ENCODE measurements at places on chromosomes 7 and 10. TPM values are rescaled to one million over a fixed set of nuclear protein-coding genes. Genes with fewer than 3 reads are reported as not detected.
A peak's percentile ranks its signal among the peaks of the same experiment; 100 is the strongest.

Gene CCDC136
- total RNA-seq, result 0.19 TPM

DNA sequence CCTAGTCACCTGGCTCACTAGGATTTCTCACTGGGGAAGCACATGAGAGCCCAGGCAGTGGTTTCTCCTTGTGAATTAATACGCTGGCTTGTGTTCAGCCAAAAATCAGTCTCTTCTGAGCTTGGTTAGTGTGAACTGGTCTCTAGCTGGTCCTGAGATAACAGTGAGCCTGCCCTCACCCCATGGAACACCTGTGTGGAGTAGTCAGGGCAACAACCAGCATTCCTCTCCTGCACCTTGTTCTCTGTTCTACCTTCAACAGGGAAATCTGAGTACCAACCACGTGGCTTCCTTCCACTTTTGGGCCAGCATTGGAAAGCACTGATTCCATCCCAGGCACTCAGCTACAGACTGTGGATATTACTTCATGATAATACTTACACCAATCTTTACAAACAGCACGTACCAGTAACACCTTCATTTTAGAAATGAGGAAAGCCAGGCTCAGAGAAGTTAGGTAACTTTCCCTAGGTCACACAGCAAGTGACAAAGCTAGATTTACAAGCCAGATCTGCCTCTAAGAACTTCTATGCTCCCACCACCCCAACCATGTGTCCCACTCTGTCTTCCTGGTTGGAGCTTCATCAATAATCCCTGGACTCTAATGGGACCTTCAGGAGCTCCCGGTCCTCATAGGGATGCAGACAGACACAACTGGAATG, 106.6 kb downstream of the GRID1 start:
- no peak for DNase-seq

DNA sequence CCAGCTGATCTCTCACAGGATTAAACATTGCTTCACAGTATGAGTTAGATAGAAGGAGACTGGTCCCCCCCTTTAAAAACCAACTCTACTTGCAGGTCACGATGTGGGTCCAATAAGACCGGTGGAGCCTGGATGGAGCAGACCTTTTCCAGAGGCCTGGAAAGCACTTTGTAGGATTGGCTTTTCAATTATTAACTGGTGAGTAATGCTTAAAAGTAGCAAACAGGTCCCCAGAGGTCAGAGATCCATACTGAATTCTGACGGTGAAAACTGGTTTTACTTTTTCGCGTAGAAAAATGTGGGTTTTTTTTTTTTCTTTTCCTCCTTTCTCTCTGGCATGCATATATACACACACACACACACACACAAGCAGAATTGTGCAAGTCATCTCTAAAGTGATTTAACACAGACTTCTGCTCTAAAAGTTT, 74.9 kb upstream of the OGDHL start:
- no peak for DNase-seq

DNA sequence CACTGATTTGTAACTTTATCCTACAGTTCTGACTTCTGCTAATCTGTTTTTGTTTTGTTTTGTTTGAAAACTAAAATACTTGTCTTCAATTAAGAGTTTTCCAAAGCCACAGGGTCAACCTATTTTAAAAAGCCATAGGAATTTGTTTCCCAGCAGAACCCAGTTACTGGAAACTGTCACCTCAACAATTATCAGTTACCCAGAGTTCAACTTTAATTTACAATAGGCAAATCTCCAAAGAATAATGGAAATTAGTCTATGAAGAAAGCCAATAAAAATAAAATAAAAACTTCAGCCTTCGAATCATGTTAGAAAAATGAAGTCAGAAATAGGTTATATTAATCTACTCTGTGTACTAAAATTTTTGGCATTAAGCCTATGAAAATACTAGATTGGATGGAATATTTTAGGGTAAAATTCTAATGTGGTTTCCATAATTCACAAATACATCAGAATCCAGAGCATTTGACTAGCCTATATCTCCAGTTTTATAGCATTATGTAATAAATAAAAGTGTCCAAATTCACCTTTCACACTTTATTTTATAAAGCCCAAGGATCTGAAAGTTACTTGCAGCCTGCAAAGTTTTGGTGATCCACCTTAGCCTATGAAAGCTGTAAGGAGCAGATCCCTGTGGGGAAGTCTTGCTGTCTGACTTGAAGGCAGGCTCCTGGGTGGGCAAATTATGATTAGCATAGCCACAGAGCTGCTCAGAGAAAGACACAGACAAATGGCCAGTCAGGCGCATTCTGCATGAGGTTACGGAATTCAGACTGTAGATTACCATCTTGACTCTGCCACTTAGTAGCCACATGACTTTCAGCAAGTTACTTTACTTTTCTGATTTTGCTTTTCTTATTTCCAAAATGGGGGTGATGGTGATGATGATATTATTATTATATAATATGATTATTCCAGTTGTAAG, 250.0 kb upstream of the HGF start:
- DNase-seq, result no peak

Gene PUS7
- 23.0 TPM for total RNA-seq

GRCh38 chr7:137172105-137172590, 171.4 kb downstream of the PTN start:
- DNase-seq, result no peak

DNA sequence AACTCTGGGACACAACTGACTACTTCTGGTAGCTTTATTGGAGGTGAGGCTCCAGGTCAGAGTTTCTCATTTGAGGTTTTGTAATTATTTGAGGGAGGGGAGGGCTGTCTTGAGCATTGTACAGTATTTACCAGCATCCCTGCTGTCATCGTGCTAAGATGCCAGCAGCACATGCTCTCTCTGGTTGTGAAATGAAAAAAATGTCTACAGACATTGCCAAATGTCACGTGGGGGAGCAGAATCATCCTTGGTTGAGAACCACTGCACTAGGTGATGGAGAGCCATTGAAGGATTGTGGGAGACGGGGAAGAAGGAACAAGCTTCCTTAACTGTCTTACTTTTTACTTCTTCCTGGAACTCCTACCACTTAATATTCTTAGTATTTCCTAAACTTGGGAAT, 5.0 kb downstream of the SEPTIN7 start:
- DNase-seq, result no peak

Gene ZC3HAV1L
- 28.7 TPM for total RNA-seq

GRCh38 chr10:57844387-57844998, 423.2 kb downstream of the IPMK start:
- DNase-seq, result no peak

Gene MEST
- total RNA-seq, result 15.3 TPM

DNA sequence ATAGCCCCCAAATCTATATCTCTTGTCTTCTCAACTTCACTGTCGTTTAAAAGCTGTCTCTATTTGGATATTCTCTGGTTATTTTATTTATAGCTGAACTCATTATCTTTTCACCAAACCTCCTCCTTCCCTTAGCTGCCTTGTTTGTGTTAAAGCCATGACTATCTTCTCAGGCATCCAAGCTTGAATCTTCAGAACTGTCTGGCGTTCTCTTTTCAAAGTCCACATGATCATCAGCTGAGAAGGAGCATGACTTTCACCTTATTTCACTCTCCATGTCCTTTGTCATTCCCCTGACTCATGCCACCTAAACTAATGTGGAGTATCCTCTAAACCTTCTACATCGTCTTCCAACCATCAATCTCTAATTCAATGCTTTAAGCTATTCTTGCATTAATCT, 5.7 kb upstream of the GLCCI1 start:
- no peak for DNase-seq

- no peak for DNase-seq
Measured at GRCh38 chr7:154672659-154673415, 330.1 kb downstream of the PAXIP1 start.

DNA sequence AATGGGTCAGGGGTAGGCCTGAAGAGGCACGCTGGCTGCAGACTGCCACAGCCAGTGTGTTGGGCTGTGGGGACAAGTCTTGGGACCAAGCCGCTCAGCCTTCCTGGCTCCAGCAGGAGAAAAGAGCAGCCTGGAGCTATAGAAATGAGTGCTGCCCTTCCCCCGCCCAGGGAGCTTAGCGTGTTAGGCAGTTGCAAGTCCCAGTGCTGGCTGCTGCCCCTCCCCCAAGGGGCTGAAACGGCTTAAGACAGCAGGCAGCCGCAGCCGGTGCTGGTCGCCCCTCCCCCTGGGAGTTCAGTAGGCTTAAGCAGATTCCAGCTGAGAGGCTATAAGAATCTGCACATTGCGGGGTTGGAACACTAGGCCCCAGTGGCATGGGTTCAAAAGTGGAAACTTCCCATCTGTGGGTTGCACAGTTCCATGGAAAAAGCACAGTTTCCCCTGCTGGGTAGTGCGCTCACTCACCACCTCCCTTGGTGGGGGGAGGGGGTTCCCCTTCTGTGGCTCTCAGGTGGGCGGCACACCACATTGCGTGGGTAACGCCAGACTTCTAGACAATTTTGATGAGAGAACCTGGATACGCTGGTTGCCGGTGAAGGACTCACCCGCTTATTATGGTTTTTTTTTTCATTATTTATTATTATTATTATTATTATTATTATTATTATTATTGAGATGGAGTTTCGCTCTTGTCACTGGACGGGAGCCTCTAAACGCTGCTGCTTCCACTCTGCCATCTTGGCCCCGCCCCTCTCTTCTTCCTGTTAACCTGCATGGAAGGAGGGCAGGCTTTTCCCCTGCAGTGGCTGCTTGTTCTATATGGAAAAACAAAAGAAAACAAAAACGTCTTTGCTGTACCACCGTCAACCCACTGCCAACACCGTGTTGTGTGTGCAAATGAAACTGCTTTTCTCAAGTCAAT, 151.1 kb downstream of the CXCL12 start:
- DNase-seq, result no peak

DNA sequence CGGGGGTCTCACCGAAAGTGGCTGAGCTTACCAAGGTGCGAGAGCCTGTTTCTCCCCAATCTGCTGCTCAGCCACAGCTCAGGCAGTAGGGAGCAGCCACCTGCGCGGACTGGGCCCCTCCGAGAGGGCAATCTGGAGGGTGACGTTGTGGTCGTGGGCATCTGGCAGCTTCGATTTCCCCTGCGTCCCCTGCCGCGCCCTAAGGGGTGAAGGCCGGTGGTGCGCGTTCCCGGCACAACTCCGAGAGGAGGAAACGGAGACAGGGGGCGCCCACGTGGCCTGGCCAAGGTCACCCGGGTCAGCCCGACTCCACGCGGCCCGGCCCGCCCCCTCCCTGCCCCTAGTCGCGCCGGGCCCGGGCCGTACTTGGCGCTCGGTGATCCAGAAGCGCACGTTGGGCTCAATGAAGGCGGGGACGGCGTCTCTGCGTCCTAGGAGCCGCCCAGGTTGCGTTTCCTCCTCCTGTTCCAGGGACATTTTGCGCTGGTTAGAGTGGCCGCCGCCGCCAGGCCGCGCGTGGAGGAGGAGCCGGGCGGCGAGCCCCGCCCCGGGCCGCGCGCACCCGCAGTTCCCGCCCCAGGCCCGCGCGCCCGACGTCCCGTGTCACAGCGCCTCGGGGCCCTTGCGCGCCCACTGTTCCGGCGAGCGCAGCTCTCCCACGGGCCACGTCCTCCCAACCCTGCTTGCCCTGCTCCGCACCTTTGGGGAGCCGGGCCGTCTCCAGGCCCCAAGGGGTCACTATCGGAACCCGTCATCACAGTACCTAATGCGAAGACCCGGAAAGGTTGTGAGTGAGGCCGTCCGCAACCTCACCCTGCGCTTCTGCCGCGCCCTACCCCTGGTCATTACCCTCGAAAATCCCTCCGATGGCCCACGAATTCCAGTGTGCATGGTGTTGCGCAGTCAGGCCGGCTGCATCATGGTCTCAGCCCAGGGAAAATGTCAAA, at the start of gene SFXN4:
SFXN4 (minus strand) TSS at position 544 of the 947 bp plus-strand sequence; CDS start at position 477, 67 bp downstream.
- DNase-seq, result no peak

Gene DNTT
- not detected for total RNA-seq

Gene KCP
- total RNA-seq, result not detected

- peak; percentile 87 for DNase-seq
Measured at GRCh38 chr7:27143023-27143949, at the start of gene HOXA5. TSS of gene HOXA5 (minus strand) at chr7:27143681. CDS start at chr7:27143607, 74 bp downstream.

Gene MET
- total RNA-seq, result 24.2 TPM

DNA sequence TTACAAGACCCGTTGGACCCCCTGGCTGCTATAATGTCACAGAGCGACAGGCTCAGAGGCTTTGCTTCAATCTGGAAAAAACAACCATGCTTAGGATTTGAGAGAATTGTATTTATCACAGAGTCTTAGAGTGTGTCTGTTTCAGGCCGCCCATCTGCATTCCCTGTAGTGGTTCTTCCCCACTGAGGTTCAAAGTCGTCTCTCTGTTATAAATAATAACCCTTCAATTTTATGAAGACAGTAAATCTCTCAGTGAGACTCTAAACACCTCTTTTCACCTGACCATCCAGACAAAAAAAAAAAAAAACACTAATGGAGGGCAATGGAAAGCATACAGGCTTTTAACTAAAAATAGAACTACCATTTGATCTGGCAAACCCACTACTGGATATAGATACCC, 565.4 kb upstream of the AUTS2 start:
- no peak for DNase-seq

Gene CALML5
- not detected for total RNA-seq

Gene ACBD7
- total RNA-seq, result not detected

DNA sequence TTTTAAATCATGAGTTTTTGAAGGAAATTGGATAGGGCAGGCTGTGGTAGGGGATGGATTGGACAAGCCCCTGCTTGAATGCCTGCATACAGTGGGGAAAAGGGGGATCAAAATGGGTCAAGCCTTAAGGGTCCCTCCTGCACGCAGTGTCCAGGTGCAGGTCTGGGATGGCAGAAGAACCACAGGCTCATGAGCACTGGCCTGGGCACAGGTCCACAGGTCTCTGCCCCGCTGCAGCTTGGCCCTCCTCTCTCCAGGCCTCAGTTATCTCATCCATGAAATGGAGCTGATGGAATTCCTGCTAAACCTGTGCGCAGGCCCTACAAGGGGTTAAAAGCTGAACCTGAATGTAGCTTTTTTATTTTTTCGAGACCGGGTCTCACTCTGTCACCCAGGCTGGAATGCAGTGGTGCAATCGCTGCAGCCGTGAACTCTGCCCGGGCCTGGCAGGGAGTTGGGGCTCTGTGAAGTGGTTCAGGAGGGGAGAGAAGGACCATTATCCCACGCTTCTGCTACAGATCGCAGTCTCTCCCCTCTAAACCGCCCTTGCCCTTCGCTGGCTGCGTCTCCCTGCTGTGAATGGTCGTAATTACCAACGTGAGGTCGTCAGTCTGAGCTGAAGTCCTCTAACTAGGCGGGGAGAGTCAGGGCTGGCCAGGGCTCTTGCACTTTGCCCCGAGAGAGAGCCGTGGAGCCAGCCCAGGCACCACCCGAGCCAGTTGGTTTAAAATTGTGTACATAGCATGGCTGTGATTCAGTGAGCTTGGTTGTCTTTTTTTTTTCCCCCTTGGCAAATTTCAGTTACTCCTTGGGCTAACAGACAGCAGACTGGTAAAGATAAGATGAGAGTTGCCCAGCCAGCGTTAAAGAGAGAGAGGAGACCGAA, 77.5 kb upstream of the GTF2I start:
- no peak for DNase-seq

GRCh38 chr10:86970162-86970981, 2.1 kb downstream of the ADIRF start:
- DNase-seq, result no peak

Gene CYP26C1
- 1.1 TPM for total RNA-seq

Gene HOXA2
- total RNA-seq, result 0.24 TPM

Gene MMD2
- total RNA-seq, result not detected
